Psoas muscle (tissue), 8 donors: ENCODE measurements at places on chromosomes 6 and 20. TPM values are rescaled to one million over a fixed set of nuclear protein-coding genes. Genes with fewer than 3 reads are reported as not detected.

GRCh38 chr6:119467488-119468081, 118.0 kb upstream of the MAN1A1 start:
- H3K4me3 ChIP-seq, result peak overlapping the region; percentile 23
- no peaks in the 10 kb centered on the region for H3K36me3 ChIP-seq
- H3K27ac ChIP-seq, result no peak overlapping the region
- no peaks in the 10 kb centered on the region for H3K27me3 ChIP-seq
- DNase-seq, result no peak

GRCh38 chr6:92380803-92381601, 1038.4 kb downstream of the EPHA7 start:
- no peak overlapping the region for H3K27ac ChIP-seq
- no peaks in the 10 kb centered on the region for H3K36me3 ChIP-seq
- no peak for DNase-seq

- H3K4me3 ChIP-seq, result no peak overlapping the region
- no peaks in the 10 kb centered on the region for H3K36me3 ChIP-seq
- no peaks in the 10 kb centered on the region for H3K27me3 ChIP-seq
Observed at GRCh38 chr6:130851026-130851425, 23.8 kb downstream of the SMLR1 start.

DNA sequence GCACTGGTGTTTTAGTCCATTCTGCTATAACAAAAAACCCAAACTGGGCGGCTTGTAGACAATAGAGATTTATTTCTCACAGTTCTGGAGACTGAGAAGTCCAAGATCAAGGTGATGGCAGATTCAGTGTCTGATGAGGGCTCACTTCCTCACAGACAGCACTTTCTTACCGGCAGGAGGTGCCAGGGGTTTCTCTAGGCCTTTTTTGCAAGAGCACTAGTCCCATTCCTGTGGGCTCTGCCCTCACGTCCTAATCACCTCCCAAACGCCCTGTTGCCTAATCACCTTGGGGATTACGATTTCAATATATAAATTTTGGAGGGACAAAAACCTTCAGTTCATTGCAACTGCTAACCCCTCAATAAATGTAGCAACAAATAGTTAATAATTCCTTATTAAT, 140.0 kb upstream of the SGK1 start:
- DNase-seq, result no peak
- no peaks in the 10 kb centered on the region for H3K27me3 ChIP-seq
- H3K27ac ChIP-seq, result no peak overlapping the region

- DNase-seq, result no peak
- H3K27me3 ChIP-seq, result peaks cover 2% of the 10 kb centered on the region
- H3K36me3 ChIP-seq, result no peaks in the 10 kb centered on the region
- no peaks in the 10 kb centered on the region for H3K4me1 ChIP-seq
- no peak overlapping the region for H3K4me3 ChIP-seq
Observed at GRCh38 chr20:8095648-8096572, 36.2 kb upstream of the PLCB1 start.

The TFAP2D gene
- total RNA-seq, result not detected

The LTB gene
- total RNA-seq, result 0.71 TPM

The SALL4 gene
- total RNA-seq, result not detected
